Muscle of back (tissue), 13 donors: ENCODE measurements at places on chromosomes 6 and 20.

- DNase-seq, result no peak
Observed at GRCh38 chr6:90204327-90205056, 92.2 kb downstream of the BACH2 start.

DNA sequence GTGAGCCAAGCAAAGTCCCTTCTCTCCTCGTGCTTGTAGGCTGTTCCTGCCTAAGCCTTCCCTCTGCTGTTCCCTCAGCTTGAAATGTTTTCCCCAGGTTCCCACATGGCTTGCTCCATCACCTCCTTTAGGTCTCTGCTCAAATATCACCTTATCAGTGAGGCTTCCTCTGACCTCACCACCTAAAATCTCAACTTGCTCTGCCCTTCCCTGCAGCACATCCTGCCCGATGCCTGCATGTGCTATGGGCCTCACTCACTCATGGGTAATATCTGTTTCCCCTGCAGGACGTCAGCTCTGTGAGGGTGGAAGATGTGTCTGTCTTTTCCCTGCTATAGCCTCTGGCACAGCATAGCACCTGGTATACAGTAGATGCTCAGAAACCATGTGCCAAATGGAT, 29.9 kb upstream of the FKBP1A start:
- no peak for DNase-seq

DNA sequence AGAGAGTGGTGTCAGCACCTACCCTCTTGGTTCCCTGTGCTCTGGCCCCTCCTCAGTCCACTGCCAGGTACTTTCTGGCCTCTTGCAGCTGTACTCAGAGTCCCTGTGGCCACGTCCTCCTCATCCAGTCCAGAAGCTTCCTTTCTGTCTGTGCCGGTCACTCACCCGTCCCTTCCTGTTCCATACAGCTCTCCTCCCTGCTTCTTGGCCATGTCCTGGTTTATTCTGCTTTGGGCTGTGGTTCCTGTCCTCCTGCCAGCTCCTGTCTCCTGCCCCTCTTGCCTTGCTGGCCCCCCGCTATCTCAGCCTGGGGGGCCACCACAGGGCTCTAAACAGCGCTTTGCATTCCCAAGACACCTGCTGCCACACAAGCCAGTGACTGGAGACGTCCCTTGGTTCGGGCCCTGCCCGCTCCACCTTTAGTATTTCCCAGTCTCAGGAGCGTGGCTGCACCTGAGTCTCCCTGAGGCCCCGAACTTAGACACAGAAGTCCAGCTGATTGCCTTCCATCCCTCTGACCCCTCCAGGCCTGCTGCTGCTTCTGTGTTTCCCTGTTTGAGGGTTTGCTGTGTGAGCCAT, 15.5 kb upstream of the RBM38 start:
- no peak for DNase-seq

DNA sequence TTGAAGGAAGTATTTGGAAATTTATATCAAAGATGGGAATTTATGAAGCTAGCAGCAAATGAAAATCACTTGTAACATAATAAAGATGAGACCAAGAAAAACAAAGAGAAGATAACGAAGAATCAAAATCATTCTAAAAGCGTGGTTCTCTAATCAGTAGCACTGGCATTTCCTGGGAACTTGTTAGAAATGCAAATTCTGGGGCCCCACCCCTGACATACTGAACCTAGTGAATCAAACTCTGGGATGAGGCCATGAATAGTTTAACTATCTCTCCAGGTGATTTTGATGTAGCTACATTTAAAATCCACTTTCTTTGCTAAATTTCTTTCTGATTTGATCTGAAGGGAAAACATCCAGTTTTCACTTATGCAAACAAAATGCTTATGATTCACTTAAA, 1075.6 kb downstream of the HACE1 start:
- no peak for DNase-seq

DNA sequence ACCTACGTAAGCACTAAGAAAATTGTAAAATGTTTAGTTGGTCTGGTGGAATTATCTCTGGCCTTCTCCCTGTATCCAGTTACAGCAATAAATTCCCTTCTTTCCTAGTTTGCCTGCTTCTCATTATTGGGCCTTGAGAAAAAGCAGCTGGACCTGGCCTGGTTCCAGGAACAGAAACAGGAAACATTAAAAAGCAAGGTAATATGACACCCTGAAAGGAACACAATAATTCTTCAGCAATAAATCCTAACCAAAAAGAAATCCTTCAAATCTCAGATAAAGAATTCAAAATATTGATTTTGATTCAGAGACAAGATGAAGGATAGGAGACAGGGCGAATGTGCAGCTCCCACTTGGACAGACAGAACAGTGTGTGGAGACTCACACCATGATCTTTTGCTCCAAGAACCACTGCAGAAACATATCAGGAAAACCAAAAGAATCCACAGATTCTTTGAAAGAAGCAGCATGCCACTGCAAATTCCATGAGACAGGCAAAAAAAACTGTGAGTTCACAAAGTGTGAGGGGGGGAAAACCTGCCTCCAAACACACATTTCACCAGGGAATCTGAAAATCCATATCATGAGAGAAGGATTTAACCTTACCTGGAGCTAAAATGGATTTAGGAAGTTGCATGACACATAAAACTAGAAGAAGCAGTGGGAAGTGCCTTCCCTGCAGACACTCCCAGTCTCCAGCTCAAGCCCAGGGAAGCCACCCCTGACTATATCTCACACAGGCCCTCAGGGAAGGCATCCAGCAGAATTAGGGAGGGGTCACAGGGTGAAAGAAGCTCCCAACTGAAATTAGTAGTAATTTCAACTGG, 28.9 kb downstream of the TREM1 start:
- DNase-seq, result peak; percentile 43

DNA sequence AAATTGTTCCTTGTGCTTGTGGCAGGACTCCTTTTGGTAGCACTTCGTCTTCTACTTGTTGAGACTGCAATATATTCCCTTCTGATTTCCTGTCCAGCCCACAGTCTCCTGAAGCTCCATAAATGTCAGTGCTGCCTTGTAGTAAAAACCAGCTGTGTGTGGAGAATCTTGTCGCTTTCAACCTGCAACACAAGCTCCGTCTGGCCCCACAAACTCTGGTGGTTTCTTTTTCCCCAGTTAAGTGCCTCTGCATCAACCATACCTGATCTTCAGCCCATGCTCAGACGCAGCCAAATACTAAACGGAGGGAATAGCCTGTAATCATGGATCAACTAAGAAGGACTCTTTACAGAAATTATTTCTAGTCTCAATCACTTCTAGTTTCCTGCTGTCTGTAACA, 1133.3 kb upstream of the ADGRB3 start:
- no peak for DNase-seq

DNA sequence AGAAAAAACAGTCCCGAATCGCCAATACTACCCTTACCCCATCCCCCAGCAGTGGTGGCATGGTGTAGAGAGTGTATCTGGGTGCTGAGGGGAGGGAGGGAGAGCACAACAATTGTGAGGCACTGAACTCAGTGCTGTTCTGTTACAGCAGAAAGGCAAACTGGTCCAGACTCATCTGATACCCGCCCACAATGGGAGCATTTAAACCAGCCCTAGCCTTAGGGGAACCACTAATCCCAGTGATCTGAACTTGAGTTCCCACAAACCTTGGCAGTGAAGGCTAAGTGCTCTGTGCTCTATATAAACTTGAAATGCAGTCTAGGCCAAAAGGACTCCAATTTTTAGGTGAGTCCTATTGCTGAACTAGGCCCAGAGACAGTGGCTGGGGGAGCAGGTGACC, 666.4 kb upstream of the PTCHD4 start:
- DNase-seq, result no peak

- no peak for DNase-seq
Observed at GRCh38 chr6:25173246-25173645, 105.9 kb upstream of the CARMIL1 start.

- DNase-seq, result no peak
Observed at GRCh38 chr6:39086711-39087110, 28.3 kb downstream of the SAYSD1 start.

- no peak for DNase-seq
Observed at GRCh38 chr6:32975886-32976285, 7.5 kb downstream of the BRD2 start.

DNA sequence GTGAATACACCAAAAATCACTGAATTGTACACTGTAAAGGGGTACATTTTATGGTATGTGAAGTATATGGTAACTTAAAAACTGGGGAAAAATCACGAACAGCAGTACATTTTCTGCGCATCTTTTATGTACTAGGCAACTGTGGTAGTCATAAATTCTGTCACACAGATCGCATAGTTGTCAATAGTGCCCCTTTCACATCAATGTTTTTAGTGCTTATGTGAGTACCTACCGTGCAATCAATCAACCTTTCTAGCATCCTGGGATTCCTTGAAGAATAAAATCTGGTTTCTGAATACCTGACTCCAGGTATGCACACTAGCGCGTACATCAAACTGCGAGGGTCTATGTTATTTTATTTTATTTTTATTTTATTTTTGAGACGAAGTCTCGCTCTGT, 637 bp upstream of the RPF2 start:
- peak; percentile 30 for DNase-seq

DNA sequence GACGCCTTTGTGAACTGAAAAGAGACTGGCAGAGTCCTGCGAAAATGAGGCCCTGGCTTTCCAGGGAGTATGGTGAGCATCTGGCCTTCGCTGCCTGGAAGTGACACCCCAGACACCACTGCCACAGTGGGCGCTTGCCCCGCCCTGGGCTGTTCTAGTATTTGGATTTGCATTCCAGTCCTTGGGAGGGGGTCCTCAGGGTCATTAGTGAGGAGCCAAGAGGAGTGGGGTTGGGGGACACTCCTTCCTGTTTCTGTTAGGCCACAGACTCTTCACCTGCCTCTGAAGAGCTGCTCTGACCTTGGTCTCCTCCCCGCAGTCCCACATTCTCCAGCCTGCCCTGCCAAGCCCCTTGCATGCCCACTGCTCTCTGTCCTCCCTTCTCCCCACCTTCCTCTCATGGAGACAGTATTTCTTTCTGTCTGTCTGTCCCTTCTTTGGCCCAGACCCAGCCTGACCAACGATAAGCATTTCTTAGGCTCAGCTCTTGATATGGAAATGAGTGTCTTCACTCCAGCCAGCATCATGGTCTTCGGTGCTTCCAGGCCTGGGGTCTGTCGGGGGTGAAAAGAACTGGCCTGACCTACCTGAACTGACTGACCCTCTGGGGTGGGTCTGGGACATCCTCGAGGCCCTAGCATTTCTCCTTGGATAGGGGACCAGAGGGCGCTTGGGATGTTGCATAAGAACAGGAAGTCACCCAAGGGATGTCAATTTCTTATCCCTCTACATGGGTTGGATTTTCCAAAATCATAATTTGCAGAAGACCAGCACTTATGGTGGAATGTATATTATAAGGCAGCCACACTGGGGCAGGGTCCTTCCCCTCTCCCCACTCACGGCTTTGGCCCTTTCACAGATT, 19.4 kb downstream of the SLC9A8 start:
- DNase-seq, result no peak

DNA sequence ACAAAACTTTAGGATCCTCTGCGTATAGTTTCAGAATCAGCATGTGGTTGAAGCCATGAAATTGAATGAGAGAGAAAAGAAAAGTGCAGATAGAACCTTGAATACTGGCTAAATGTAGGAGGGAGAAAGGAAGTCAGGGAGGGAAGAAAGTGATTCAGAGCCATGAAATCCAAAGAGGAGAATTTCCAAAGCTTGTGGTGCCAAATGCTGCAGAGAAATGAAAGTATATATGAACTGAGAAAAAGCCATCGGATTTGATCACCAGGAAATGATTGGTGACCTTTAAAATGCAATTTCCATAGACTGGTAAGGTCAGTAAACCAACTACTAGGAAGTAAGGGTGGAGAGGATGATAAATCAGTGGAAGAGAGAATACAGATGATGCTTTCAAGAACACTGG, 142.3 kb downstream of the TFAP2A start:
- DNase-seq, result no peak

- no peak for DNase-seq
Observed at GRCh38 chr20:51028616-51029212, 5.8 kb upstream of the KCNG1 start.

- DNase-seq, result no peak
Observed at GRCh38 chr6:38085031-38085430, 265.5 kb downstream of the ZFAND3 start.

- no peak for DNase-seq
Observed at GRCh38 chr6:73443555-73443954, 8.5 kb downstream of the CGAS start.

DNA sequence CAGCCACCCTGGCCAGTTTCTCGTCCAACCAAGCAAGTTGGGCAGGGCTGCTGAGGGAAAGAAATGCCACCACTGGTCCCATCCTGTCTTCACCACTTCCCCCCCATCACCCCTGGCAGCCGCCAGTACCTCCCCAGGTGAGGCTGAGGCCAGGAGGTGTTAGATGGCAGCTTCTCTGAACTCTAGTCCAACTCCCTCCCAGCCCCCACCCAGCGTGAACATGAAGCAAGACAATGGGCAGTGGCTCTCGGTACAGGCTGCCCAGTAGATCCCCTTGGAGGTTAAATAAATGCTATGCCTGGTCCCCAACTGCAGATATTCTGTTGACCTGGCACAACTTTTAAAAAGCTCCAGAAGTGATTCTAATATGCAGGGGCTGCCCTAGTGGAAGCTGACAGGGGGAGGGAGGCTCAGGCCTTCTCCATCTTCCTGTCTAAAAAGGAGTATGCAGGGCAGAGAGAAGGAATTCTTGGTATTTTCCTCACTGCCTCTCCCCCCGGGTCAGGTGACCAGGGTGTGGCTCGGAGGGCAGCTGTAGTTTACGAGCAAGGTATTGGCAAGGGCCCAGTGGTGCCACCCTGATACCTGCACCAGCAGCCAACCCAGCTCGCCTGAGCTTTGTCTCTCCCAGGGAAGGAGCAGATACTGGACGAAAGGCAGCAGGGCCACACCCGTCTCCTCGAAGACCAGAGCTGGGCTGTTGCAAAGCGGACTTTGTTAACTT, 25.7 kb downstream of the KCNK5 start:
- DNase-seq, result no peak

GRCh38 chr20:21185849-21186248, 60.0 kb downstream of the KIZ start:
- no peak for DNase-seq

DNA sequence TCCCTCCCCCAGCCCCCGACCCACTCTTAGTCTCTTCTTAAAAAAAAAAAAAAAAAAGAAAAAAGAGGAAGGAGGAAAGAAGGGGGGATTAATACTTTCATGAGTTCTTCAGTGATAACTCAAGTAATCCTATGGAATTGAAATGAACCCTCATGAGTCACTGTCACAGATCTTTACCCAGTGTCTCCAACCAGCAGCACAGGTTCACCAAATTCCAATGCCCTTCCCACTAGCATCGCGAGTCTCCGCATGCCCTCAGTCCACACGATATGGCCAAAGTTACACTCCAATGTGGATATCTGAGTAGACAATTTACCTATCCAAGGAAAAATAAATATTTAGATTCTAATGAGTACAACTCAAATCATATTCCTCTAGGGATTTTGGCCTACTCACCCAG, 74.5 kb downstream of the MDN1 start:
- DNase-seq, result no peak

GRCh38 chr20:21509597-21510371, 4.1 kb downstream of the NKX2-2 start:
- peak; percentile 43 for DNase-seq
